ENCODE measurements at places on chromosomes 13 and 19. TPM values are rescaled to one million over a fixed set of nuclear protein-coding genes. Genes with fewer than 3 reads are reported as not detected.
A peak's percentile ranks its signal among the peaks of the same experiment; 100 is the strongest.

DNA sequence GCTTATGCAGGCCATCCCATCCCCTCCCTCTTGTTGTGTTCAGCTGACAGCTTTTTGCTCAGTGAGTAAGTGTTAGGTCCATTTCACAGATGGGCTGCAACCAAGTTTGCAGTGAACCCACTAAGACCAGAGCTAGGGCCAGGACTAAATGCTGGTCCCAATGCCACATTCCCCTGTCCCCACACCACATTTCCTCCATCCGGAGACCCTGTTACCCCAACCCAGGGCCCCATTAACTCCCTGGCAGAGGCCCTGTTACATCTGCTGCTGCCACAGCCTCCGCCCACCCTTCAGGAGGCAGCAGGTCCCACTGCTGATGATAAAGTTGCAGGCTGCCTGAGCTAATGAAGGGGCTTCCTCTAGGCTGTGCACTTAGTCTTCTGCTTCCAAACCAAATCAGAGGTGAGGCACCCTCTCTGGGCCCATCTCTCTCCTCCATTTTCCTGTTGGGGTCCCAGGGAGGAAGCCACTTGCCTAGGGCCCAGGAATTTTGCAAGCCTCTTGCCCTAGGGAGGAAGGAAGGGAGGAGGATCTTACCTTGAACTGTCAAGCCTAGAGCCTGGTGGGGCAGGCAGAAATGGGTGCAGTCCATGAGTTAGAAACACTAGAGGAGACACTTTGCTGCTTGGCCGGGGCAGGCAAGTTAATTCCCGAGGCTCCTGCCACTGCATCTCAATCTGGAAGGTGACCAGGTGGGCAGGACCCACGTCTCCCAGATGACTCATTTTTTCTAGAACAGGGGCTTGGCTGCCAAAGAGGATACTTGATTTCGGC lies 3.4 kb upstream of the USF2 start:
- DNase-seq: no peak

The FFAR2 gene
- not detected for total RNA-seq

The LILRA5 gene
- not detected for total RNA-seq

- no peak for DNase-seq
Observed at GRCh38 chr19:17183271-17183761, 31.8 kb upstream of the USE1 start.

DNA sequence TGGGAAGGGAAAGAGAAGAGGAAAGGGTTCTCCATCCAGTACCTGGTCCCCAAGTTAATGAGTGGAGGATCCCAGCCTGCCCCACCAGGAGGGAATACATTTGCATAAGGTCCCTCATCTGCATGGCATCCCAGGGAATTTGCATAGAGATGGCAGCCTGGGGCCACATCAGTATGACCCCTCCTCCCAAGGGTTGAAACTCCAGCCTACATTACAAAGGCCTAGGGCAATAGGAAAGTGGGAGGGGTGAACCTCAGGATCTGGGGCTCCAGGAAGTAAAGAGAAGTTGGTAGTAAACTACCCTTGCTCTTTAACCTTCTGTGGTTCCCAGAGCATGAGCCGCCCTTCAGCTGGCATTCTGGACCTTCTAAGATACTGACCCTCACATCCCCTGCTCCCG lies 6.8 kb upstream of the NECTIN2 start:
- DNase-seq: no peak

- no peak for DNase-seq
Observed at GRCh38 chr13:48510698-48511097, 22.2 kb downstream of the RCBTB2 start.

- peak; percentile 93 for DNase-seq
Observed at GRCh38 chr19:2618611-2619010, 83.9 kb downstream of the GNG7 start.

GRCh38 chr13:94595001-94595949 lies 677 bp downstream of the TGDS start:
- no peak for DNase-seq

DNA sequence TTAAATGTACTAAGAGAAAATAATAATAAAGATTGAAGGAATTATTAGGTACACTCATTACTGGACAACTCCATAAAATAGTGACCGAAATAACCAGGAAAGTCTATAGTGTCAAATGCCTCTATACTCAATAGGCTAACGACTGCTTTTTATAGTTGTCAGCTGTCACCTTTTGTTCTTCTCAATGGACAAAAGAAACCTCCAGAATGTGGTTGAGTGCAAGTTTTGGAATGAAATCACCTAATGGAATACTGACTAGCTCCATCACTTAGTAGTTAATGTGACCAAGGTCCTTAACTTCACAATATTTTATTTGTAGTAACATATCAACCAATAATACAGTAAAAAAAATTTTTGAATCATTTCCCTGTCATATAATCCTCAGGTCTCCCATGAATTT lies 18.1 kb downstream of the TSC22D1 start:
- no peak for DNase-seq

- no peak for DNase-seq
Observed at GRCh38 chr13:40206241-40207000, 460.0 kb downstream of the FOXO1 start.

DNA sequence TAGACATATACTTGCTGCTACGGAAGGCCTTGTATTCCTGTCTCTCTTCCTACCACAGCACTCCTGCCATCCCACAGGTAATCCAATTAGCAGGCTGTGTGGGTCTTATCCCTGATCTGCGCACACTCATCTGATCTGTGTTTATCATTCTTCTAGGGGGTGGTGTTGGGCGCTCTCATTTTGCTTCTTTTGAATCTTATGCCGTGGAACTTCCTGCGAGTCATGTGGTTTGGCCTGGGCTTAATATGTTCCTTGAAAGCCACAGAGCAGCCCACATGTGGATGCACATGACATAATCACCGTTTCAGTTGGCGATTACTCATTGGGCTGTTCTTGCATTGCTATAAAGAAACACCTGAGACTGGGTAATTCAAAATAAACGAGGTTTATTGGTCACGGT lies 7.5 kb downstream of the RASA3 start:
- peak; percentile 80 for DNase-seq

The CYP2F1 gene
- total RNA-seq: not detected

The TRPM4 gene
- total RNA-seq: not detected

The CEACAM8 gene
- not detected for total RNA-seq

DNA sequence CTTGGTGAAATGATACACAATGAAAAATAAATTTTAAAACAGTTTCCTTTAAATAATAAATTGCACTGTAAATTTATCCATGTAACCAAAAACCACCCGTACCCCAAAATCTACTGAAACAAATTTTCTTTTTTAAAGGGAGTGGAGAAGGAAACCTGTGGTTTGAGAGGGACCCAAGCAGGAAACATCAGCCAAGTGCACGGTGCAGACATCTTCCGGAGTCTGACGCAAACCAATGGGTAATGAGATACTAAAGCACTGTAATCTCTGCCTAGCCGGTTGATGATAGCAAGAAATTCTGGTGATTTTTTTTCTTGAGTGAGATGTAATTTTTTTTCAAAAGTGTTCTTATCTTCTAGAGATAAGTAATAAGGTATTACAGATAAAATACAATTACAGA lies 115.4 kb downstream of the ABCC4 start:
- DNase-seq: no peak

DNA sequence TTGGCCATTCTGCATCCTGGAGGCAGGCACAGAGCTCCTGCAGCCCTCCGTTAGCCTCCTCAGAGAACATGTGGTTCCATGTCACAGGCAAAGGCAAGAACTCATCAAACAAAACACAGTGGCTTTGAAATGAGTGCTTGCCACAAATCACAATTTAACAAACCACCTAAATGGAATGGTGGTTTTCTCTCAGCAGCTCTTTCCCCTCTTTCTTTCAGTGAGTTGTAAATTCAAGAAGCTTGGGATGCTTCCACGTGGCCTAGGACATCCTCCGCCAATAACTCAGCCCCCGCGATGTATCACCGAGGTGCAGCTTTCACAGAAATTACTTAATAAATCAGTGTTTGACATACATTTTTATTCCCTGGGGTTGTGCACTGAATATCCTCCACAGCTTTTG lies 65.4 kb upstream of the RFC3 start:
- no peak for DNase-seq

The FGF22 gene
- not detected for total RNA-seq

DNA sequence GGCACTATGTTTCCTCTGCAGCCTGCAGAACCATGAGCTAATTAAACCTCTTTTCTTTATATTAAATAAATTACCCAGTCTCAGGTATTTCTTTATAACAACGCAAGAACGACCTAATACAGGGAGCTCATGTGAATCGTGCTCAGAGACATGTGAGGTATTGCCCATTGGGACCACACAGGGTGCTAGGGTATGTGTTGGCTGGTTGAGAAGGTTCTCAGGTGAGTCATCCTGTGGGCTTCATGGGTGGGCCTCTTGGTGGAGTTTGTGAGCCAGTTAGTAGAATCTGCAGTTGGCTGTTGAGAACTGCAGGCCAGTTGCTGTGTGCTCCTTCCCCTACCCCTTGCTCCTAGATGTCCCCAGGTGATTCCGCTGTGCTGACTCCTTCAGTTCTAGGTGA lies 163.0 kb downstream of the HS6ST3 start:
- no peak for DNase-seq

The ZNF560 gene
- 0.38 TPM for total RNA-seq

The PTPRS gene
- total RNA-seq: 0.17 TPM

The CCDC70 gene
- total RNA-seq: not detected

- DNase-seq: no peak
Observed at GRCh38 chr13:41111454-41111853, 21.1 kb downstream of the KBTBD6 start.

GRCh38 chr19:43286096-43286495 lies 16.8 kb upstream of the PSG9 start:
- no peak for DNase-seq

GRCh38 chr19:32813862-32814425 lies 55.6 kb downstream of the SLC7A9 start:
- no peak for DNase-seq

GRCh38 chr13:99119656-99120055 lies 81.0 kb upstream of the UBAC2 start:
- DNase-seq: no peak

The TEX29 gene
- total RNA-seq: 0.59 TPM

The TJP3 gene
- total RNA-seq: 2.1 TPM

DNA sequence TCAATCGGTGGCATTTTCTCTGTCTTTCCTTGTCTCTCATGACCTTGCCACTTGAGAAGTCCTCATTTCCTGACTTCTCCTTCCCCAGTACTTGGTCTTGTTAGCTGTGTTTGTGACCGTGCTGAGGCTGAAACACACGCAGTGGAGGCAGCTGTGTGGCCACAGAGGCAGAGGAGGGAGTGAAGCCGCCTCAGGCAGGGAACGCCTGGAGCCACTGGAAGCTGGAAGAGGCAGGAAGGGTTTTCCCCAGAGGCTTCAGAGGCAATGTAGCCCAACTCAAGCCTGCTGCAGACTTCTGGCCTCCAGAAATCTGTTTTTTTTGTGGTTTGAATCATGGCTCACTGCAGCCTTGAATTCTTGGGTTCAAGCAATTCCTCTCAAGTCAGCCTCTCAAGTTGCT lies 29.2 kb upstream of the ARGLU1 start:
- no peak for DNase-seq

The IFNL1 gene
- total RNA-seq: not detected

The IZUMO2 gene
- not detected for total RNA-seq

- no peak for DNase-seq
Observed at GRCh38 chr19:48085076-48085475, 25.5 kb downstream of the PLA2G4C start.

- no peak for DNase-seq
Observed at GRCh38 chr19:22137791-22138190, 59.0 kb downstream of the ZNF676 start.

DNA sequence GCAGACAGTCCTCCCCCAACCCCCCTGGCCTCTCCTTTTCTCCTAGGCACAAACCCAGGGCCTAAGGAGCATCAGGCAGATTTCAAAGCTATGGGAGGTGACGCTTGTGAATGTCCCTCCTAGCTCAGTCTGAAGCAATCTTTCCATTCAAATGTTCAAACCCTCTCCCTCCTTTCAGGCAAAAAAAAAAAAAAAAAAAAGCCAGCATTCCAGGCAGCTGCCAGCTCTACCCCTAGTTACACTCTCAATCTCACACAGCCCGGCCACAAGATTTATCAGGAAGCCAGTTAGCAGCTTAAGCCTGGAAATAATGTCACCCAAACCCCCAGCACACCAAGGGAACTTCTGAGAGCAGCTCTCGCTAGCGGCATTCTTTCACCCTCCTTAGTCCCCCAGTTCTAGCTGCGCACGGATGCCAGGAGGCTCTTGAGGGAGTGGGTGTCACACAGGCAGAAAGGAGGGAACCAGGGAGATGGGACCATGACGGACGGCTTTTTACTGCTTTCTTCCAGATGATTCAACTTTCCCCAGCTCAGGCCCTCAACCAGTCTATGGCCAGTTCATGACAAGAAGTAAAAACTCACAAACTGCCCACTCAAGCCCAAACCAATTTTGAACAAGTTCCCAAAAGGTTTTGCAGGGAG lies 6.3 kb downstream of the SH3GL1 start:
- no peak for DNase-seq

- DNase-seq: no peak
Observed at GRCh38 chr13:33761740-33762139, 56.2 kb upstream of the RFC3 start.

DNA sequence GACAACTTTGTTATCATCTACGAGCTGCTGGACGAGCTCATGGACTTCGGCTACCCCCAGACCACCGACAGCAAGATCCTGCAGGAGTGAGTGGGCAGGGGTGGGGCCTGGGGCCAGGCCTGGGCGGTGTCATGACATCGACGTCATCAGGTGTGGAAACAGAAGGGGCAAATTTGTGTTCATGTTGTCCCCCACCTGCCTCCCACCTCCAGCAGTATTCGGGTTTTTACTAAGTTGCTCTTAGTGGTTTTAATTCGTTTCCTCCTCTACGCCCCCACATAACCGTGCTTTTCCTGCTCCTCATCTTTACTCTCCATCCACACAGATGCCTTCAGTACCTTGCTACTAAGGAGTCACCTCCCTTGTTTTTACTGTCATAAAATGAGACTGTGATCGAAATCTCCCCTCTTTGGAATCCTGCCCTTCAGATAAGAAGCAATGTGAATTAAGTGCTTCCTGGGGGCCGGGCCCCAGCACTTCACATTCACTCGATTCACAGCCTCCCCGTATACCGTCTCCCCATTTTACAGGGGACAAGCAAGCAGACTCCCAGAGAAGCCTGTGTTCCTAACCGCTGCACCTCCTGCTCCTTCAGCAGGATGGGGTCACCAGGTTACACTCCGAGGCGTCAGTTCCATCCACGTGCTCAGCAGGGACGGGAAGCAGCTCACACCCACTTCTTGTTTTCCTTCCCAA lies 10.5 kb downstream of the AP1M1 start:
- no peak for DNase-seq

The OXGR1 gene
- not detected for total RNA-seq

GRCh38 chr13:99193152-99193551 lies 7.5 kb upstream of the UBAC2 start:
- DNase-seq: no peak

GRCh38 chr13:32056316-32056715 lies 24.7 kb downstream of the FRY start:
- no peak for DNase-seq

- no peak for DNase-seq
Observed at GRCh38 chr13:75544681-75545330, 4.8 kb upstream of the UCHL3 start.

DNA sequence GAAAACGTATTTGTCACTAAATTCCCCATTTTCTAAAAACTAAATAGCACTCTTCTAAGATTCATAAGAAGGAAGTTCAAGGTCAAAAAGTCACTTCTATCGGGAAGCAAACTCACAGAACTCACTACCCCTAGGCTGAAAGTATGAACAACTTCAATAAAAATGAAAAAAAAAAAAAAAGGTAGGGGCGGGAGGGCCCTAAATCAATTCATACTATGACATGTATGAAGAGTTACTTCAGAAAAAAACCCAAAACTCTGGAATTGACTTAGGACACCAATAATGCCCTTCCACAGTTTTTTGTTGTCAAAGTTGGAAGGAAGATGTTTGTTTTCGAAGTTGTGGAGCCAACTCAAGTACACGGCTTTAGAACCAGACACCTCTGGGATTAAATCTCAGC lies 1.1 kb downstream of the SUCLA2 start:
- DNase-seq: no peak

All from natural killer cell treated with Interleukin-12 subunit alpha and Interleukin-12 subunit beta and Interleukin-15 and Interleukin-18, amount 100 ng/mL, for 72 hours (primary cell).